ENCODE measurements at places on chromosomes 7 and 10.

GRCh38 chr10:77609781-77610272, 27.8 kb downstream of the KCNMA1 start:
- no peak for DNase-seq

DNA sequence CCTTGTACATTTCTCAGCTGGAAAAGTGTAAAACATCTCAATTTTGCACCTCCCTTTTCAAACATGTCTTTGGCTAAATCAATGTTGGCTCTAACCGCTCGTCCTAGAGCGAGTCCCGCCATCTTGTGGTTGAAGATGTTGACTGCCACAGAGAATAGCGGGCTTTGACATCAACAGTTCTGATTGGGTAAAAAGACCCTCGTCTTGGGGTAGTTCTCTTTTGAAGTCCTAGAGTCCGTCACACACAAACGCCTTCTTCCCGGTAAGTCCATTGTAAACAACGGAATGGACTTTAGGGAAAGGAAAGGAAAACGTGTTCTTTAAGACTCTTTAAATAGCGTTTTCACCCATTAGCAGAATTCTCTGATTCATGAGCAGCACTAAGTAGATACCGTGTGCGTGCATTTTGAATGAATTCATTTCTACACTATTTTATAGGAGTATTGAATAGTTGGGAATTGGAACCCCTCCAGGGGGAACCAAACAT, 452 bp upstream of the RPP30 start:
- peak; percentile 60 for DNase-seq

DNA sequence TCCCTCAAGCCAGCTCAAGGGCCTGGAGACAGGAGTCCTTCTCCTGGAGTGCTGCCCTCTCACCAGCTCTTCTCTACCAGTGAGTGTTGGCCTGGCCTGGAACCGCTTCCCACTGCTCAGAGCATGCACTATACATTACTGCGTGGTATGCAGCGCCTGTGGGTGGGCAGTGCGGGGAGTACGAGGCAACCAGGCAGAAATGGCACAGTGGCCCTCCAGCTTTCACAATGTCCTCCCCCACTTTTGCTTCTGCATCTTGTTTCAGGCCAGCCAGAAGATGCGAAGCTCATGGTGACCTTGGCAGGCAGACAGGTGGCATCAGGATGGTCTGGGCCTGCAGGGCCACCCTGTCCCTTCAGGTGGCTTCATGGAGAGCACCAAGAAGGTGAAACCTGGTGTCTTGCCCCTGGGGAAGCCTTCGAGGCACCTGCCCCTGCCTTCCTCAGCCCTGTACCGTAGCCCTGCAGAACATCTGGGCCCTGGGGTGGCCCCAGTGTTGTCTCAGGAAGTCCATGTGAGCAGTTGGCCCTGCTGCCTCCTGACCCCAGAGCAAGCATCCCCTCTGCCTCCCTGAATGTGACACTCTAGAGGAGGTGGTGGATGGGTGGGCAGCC, 35.8 kb downstream of the RASGEF1A start:
- DNase-seq: no peak

DNA sequence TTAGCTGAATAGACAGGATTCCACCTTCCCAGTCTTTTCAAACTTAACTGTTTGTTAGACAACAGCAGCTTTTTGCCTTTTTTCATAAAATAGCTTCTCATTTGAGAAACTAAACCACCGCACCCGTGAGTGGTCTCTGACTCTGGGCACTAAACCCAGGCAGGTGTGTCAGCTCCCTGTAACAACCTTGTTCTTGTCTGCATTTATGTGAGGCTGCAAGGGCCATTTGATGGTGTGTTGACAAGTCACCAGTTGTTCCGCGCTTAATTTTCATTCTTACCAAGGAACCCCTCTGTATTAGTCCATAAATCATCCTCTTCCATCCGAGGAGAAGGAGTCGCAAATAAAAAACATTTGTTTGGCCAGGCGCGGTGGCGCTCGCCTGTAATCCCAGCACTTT, 1.5 kb downstream of the STOX1 start:
- no peak for DNase-seq

GRCh38 chr10:16193241-16193640, 243.6 kb upstream of the PTER start:
- DNase-seq: no peak

- DNase-seq: no peak
These were observed 10.9 kb upstream of the HERC4 start for GRCh38 chr10:68086011-68086410.

DNA sequence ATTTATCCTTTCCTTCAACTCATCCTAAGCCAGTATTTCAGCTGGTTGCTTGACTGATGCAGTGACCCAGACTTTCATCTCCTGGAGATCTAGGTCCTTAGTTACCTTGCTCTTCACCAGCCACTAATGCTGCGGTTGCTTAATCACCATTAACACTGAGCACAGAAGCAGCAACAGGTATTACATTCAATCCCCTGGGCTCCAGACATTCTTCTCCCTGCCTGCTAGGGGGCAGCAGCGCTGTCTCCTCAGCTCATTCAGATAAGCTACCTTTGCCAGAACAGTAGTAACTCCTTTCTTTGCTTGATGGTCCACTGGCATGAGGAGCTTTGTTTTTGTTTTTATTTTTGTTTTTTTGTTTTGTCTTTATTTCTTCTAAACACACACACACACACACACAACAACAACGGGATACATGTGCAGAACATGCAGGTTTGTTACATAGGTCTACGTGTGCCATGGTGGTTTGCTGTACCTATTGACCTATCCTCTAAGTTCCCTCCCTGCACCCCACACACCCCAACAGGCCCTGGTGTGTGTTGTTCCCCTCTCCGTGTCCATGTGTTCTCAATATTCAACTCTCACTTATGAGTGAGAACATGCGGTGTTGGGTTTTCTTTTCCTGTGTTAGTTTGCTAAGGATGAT, 1043.2 kb upstream of the C7orf33 start:
- peak; percentile 8 for DNase-seq

DNA sequence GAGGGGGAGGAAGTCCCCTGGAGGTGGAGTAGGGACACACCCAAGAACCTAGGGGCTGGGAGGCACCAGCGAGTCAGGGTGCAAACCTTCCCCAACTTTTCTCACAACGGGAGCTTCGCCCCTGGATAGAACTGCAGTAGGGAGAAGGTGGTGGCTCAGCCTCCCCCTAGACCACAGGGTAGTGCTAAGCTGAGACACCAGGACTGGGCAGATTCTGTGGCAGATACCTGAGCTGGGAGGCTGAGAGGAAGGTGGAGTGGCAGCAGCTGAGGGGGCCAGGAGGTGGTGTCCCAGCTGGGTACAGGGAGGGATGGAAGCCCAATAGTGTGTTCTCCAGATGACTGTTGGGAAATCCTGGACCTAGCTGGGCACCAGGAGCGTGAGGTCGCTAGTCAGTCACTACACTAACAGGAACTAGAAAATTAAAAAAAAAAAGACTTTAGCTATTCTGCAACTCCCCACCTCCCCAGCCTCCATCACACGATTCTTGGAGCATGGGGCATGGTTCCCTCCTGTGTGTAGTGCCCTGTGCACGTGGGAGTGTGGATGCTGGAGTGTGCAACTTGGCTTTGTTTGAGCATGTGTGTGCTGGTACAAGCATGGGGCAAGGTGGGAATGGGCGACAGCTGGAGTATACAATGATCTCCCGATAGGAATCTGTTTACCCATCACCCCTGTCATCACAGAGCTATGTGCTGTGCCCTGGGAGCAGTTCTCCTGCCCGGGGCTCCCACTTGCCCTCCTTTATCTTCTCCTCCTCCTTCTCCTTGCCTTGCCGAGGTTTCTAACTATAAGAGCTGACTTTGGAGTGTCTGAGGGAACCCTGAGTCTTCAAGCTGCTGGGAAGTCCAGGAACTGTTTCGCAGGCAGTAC, 8.8 kb upstream of the TRPV6 start:
- DNase-seq: no peak

- no peak for DNase-seq
These were observed 119.5 kb downstream of the SPDYE5 start for GRCh38 chr7:75611557-75612178.
